ENCODE measurements at places on chromosomes 3 and 15.

GRCh38 chr15:39896846-39897245 is 23.2 kb downstream of the GPR176 start:
- no peaks in the 10 kb centered on the region for H3K4me1 ChIP-seq
- no peaks in the 10 kb centered on the region for H3K27me3 ChIP-seq
- no peak overlapping the region for H3K4me3 ChIP-seq

DNA sequence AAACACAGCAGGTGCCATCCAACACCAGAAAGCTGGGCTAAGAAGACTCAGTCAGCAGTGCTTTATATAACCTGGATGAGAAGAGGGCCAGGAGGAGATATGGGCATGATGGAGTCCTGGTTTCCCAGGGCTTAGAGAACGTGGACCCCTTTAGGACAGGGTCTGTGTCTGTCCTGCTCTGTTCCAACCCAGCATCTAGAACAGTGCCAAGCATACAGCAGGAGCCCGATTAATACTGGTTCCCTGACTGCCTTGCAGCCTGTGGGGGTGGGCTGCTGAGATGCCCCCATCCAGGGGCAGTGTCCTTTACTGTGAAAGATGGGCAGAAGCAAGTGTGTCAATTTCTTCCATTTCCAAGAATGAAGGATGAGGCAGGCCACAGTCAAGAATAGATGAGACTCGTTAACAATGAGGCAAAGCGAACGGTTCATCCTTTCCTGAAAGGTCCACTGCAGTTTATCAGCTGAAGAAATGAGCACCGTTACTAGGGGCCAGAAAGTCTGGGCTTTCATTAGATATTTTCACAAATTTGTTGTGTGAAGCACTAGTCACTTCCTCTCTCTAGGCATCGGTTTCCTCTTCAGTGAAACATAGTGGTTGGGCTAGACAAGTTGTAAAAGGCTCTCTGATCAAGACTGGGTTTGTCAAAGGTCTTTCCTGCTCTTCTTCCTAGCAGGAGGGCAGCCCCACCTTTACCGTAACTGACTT is 72.0 kb upstream of the HERC1 start:
- no peaks in the 10 kb centered on the region for H3K27me3 ChIP-seq
- peaks cover 12% of the 10 kb centered on the region for H3K4me1 ChIP-seq
- no peak overlapping the region for H3K27ac ChIP-seq

GRCh38 chr3:119628816-119629445 is 31.2 kb downstream of the PLA1A start:
- H3K4me3 ChIP-seq: no peak overlapping the region
- no peak for DNase-seq
- no peaks in the 10 kb centered on the region for H3K27me3 ChIP-seq
- H3K4me1 ChIP-seq: peaks cover 11% of the 10 kb centered on the region
- H3K36me3 ChIP-seq: no peaks in the 10 kb centered on the region

- H3K36me3 ChIP-seq: no peaks in the 10 kb centered on the region
- no peaks in the 10 kb centered on the region for H3K27me3 ChIP-seq
- DNase-seq: no peak
- H3K27ac ChIP-seq: peak overlapping the region; percentile 93
- H3K4me3 ChIP-seq: peak overlapping the region; percentile 54
- H3K4me1 ChIP-seq: peaks cover 56% of the 10 kb centered on the region
Measured at GRCh38 chr3:134312072-134312872, 61.6 kb upstream of the RYK start.

- H3K4me1 ChIP-seq: no peaks in the 10 kb centered on the region
- no peak for DNase-seq
- H3K27ac ChIP-seq: no peak overlapping the region
- H3K4me3 ChIP-seq: no peak overlapping the region
- no peaks in the 10 kb centered on the region for H3K36me3 ChIP-seq
- H3K27me3 ChIP-seq: no peaks in the 10 kb centered on the region
Measured at GRCh38 chr3:185998136-185998535, 60.3 kb upstream of the TRA2B start.

DNA sequence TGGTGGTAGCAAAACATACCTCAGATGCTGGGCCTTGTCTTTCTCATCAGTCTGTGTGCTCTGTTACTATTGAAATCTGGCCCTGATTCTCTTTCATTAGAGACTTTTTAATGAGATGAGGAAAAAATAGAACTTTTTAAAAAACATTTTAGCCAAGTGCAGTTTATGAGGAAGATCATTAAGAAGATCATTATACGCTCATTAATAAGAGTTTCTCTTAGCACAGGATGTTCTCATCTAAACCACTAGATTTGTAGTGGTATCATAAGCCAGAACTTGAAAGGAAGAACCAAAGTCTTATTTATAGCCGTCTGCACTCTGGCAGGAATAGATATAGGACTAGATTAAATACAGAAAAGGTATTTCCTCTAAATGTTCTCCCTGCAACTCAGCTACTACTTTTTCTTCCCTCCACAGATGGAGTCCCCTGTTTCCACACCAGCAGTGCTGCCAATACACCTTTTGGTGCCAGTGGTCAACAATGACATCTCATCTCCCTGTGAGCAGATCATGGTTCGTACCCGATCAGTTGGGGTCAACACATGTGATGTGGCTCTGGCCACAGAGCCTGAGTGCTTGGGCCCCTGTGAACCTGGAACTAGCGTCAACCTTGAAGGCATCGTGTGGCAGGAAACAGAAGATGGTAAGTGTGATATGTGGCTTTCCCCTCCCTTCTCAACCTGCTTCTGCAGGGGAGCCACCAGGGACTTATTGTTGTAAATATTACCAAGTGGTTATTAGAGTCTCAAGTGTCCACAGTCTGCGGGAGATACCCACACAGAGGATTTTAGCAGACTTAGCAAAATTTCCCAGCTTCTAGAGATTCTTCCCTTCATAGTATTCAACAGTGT is 152.8 kb downstream of the RBPMS2 start:
- no peak overlapping the region for H3K27ac ChIP-seq
- no peaks in the 10 kb centered on the region for H3K36me3 ChIP-seq
- no peaks in the 10 kb centered on the region for H3K27me3 ChIP-seq
- H3K4me1 ChIP-seq: no peaks in the 10 kb centered on the region

GRCh38 chr3:52423173-52423572 is 21.7 kb downstream of the SEMA3G start:
- no peaks in the 10 kb centered on the region for H3K4me1 ChIP-seq
- H3K27ac ChIP-seq: no peak overlapping the region
- no peaks in the 10 kb centered on the region for H3K27me3 ChIP-seq

DNA sequence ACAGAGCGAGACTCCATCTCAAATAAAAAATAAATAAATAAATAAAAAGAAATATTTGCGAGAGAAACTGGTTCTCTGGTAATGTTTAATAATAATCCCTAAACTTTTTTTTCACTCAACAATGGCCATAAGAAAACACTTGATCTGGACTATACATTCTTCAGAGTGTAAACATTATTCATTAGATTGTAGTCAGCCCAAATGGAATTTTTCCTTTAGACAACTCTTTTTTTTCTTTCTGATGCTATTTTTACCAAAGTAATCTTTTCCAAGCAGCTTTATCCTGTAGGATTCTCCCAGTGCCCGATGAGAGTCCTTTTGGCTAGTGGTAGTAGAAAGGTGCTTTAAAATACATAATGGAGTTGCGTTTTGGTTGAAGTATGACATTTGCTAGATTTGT is 90.4 kb downstream of the NEDD4 start:
- H3K27me3 ChIP-seq: no peaks in the 10 kb centered on the region
- peaks cover 9% of the 10 kb centered on the region for H3K4me1 ChIP-seq
- no peak overlapping the region for H3K27ac ChIP-seq

GRCh38 chr3:23976555-23976954 is 31.5 kb downstream of the NR1D2 start:
- DNase-seq: no peak
- H3K4me1 ChIP-seq: peaks cover 6% of the 10 kb centered on the region
- H3K27ac ChIP-seq: no peak overlapping the region
- no peaks in the 10 kb centered on the region for H3K36me3 ChIP-seq
- H3K4me3 ChIP-seq: no peak overlapping the region
- H3K27me3 ChIP-seq: no peaks in the 10 kb centered on the region
